ENCODE measurements at places on chromosomes 12 and 14. TPM values are rescaled to one million over a fixed set of nuclear protein-coding genes. Genes with fewer than 3 reads are reported as not detected.
A peak's percentile ranks its signal among the peaks of the same experiment; 100 is the strongest.

The KRT3 gene
- total RNA-seq, result not detected

The TTC7B gene
- 68.4 TPM for total RNA-seq

The KRT73 gene
- total RNA-seq, result 0.13 TPM

DNA sequence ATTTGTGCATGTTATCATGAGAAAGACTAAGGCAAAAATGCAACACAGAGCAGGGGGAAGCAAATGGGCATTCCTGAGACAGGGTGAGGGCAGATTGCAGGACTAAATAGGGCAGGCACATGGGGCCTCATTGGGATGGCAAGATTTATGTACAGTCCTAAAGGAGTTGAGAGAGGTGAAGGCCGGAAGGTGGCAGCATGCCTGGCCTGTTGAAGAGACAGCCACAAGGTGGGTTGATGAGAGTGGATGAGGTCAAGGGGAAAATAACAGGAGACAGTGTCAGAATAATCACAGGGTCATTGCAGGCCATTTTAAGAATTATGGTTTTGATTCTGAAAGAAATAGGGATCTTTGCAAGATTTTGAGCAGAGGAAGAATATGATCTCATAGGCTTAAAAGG, 21.0 kb downstream of the PAH start:
- H3K36me3 ChIP-seq, result no peaks in the 10 kb centered on the region
- H3K4me3 ChIP-seq, result no peak overlapping the region
- H3K27me3 ChIP-seq, result no peaks in the 10 kb centered on the region
- no peaks in the 10 kb centered on the region for H3K4me1 ChIP-seq
- no peak overlapping the region for H3K27ac ChIP-seq

DNA sequence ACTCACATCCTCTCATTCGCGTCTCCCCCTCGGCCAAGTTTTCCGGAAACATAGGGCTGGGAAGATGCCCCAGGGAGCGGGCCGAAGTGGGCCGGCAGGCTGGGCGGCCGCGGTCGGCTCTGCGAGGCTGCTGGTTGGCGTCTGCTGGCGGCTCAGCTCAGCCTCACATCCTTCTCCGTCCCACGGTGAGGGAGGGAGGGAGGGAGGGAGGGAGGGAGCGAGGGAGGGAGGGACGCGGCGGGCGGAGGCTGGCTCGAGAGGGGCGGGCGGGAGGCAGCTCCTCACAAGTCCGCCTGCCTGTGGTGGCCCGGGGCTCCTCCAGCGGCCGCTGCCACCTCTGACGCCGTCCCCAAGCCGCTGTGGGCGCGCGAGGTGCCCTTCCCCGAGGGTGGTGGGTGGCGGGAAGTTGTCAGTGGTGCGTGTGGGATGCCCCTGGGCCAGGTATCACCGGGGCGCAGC, 93.8 kb downstream of the RFLNA start:
- H3K36me3 ChIP-seq, result peaks cover 28% of the 10 kb centered on the region
- peak overlapping the region; percentile 20 for H3K4me3 ChIP-seq
- no peaks in the 10 kb centered on the region for H3K27me3 ChIP-seq

GRCh38 chr12:128801879-128802391, 21.8 kb downstream of the SLC15A4 start:
- peaks cover 24% of the 10 kb centered on the region for H3K4me1 ChIP-seq
- no peaks in the 10 kb centered on the region for H3K27me3 ChIP-seq
- no peak overlapping the region for H3K27ac ChIP-seq
- DNase-seq, result peak; percentile 67
- H3K36me3 ChIP-seq, result peaks cover 93% of the 10 kb centered on the region

- DNase-seq, result no peak
- H3K27me3 ChIP-seq, result no peaks in the 10 kb centered on the region
- H3K27ac ChIP-seq, result no peak overlapping the region
- no peaks in the 10 kb centered on the region for H3K4me1 ChIP-seq
- peaks cover 24% of the 10 kb centered on the region for H3K36me3 ChIP-seq
These were observed 28.6 kb downstream of the TULP3 start for GRCh38 chr12:2919249-2919648.

DNA sequence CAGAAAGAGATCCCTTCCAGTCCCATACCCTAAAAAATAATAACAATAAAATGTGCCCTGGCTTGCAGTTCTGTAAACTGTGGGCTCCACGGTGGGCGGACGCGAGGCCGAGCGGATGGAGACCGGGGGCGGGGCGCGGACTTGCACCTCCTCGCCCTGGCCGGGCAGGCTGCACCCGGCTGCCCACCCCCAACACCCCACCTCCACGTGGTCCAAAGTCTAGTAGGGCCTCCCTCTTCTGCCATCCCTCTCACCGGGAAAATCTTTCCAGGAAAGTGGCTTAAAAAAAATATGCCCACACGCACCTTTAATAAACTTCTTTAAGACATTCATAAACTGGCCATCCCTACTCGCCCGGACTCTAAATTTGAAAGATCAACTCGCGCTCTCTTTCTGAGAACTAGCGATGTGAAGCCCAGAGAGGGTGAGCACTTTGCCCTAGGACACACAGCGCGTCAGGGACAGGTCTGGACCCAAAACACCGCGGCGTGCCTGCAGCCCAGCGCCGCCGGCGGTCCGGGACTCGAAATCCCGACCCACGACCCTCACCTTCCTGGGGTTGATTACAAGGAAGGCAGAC, 1.9 kb upstream of the BCL11B start:
- H3K27ac ChIP-seq, result peak overlapping the region; percentile 93
- H3K4me3 ChIP-seq, result peak overlapping the region; percentile 52
- peaks cover 30% of the 10 kb centered on the region for H3K4me1 ChIP-seq
- peaks cover 62% of the 10 kb centered on the region for H3K27me3 ChIP-seq

- H3K27me3 ChIP-seq, result no peaks in the 10 kb centered on the region
- DNase-seq, result no peak
- H3K4me1 ChIP-seq, result no peaks in the 10 kb centered on the region
- no peaks in the 10 kb centered on the region for H3K36me3 ChIP-seq
- no peak overlapping the region for H3K4me3 ChIP-seq
- H3K27ac ChIP-seq, result no peak overlapping the region
These were observed 77.5 kb downstream of the FAR2 start for GRCh38 chr12:29226616-29227015.

GRCh38 chr14:99506276-99506675, 25.1 kb downstream of the CCNK start:
- H3K4me3 ChIP-seq, result no peak overlapping the region
- DNase-seq, result no peak
- H3K27ac ChIP-seq, result no peak overlapping the region
- H3K4me1 ChIP-seq, result peaks cover 18% of the 10 kb centered on the region
- H3K27me3 ChIP-seq, result no peaks in the 10 kb centered on the region

- no peaks in the 10 kb centered on the region for H3K27me3 ChIP-seq
- DNase-seq, result no peak
- peaks cover 5% of the 10 kb centered on the region for H3K4me1 ChIP-seq
- H3K4me3 ChIP-seq, result no peak overlapping the region
- H3K36me3 ChIP-seq, result no peaks in the 10 kb centered on the region
These were observed 250.2 kb upstream of the OR4E1 start for GRCh38 chr14:21923820-21924219.

- H3K27ac ChIP-seq, result no peak overlapping the region
- H3K4me3 ChIP-seq, result no peak overlapping the region
- H3K36me3 ChIP-seq, result no peaks in the 10 kb centered on the region
- no peaks in the 10 kb centered on the region for H3K27me3 ChIP-seq
- DNase-seq, result no peak
These were observed 64.4 kb downstream of the TMX1 start for GRCh38 chr14:51304438-51304837.

DNA sequence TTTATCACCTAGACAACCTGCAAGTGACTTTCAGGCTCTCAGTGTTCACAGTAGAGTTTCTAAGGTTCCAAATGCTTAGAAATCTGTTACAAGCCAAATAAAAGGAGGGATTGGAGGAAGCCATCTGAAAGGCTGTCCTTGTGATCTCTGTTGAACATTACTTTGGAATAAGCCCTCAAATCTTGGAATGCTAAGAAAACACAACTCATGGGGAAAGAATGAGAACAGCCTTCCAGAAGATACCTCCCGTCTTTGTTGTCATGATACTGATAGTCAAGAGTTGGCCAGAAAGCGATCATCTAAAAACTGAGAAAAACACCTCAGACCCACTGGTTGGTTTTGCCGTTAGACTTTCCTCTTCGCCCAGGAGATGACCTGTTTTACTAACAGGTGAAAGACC, 44.4 kb upstream of the KCNK13 start:
- H3K27me3 ChIP-seq, result no peaks in the 10 kb centered on the region
- peaks cover 59% of the 10 kb centered on the region for H3K36me3 ChIP-seq
- H3K27ac ChIP-seq, result no peak overlapping the region
- H3K4me1 ChIP-seq, result no peaks in the 10 kb centered on the region

DNA sequence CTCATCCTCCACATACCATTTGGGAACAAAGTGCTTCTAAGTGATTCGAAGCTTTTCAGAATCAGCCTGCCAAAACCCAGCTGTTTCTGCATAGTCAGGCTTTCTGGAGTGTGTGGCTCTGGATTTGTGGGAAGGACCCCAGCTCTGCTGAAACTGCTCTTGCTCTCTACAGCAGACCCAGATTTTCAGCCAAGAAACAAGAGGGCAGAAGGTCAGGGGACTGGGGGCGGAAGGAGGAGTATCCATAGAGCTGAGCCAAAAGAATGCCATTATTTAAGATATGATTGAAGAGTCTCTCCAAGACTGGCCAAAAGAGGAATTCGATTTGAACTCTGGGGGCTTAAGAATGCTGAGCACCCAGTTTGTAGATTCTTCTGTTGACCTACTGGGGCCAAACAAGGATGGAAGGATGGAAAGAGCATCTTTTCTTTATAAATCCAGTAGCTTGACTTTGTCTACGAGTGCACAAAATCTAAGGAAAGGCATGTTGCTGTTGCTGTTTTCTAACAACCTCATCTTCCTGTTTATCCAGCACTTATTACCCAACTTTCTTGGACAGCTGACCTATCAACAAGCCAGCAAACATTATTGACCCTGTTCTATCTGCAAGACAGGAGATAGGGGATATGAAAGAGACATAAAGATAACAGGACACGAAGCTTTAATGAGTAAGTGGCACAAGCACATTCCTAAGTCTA, 29.2 kb downstream of the FBLN5 start:
- no peak overlapping the region for H3K27ac ChIP-seq
- no peaks in the 10 kb centered on the region for H3K27me3 ChIP-seq
- DNase-seq, result no peak
- peaks cover 11% of the 10 kb centered on the region for H3K4me1 ChIP-seq
- H3K4me3 ChIP-seq, result no peak overlapping the region

DNA sequence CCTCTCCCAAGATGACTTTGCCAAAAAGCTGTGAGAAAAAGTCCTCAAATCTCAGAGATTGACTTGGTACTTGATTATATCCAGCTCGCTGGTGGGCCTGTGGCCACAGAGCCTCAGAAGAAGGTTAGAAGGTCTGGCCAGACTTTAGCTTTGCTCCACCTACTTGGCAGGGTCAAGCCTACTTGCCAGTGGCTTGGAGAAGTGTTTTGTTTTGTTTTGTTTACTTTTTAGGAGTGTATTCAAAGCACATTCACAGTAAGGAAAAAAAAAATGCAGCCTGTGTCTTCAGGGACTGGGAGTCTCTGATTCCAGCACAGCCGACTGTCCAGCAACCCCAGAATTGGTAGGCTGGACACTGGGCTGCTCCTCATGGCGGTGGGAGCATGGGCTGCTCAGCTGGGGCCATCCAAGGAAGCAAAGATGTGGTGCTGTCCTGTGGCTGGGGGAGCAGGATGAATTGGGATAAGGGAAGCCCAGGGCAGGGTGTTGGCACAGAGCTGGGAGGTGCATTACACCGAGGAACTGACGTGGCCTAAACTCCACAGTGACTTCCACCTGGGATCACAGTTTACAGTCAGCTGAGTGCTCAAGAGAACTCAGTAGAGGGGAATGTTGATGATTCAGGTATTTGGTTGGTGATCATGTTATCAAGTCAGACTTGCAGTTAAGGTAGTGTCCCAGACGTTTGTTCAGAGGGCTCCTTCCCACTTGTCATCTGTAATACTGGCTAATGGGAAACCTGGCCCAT, 73.5 kb downstream of the PPP2R5C start:
- no peak for DNase-seq
- peaks cover 9% of the 10 kb centered on the region for H3K36me3 ChIP-seq
- no peak overlapping the region for H3K27ac ChIP-seq
- H3K27me3 ChIP-seq, result no peaks in the 10 kb centered on the region

The GZMB gene
- 17.9 TPM for total RNA-seq

GRCh38 chr12:49339464-49339861, 2.5 kb upstream of the C1QL4 start:
- peaks cover 78% of the 10 kb centered on the region for H3K27me3 ChIP-seq
- no peaks in the 10 kb centered on the region for H3K36me3 ChIP-seq
- peaks cover 58% of the 10 kb centered on the region for H3K4me1 ChIP-seq
- H3K27ac ChIP-seq, result no peak overlapping the region

DNA sequence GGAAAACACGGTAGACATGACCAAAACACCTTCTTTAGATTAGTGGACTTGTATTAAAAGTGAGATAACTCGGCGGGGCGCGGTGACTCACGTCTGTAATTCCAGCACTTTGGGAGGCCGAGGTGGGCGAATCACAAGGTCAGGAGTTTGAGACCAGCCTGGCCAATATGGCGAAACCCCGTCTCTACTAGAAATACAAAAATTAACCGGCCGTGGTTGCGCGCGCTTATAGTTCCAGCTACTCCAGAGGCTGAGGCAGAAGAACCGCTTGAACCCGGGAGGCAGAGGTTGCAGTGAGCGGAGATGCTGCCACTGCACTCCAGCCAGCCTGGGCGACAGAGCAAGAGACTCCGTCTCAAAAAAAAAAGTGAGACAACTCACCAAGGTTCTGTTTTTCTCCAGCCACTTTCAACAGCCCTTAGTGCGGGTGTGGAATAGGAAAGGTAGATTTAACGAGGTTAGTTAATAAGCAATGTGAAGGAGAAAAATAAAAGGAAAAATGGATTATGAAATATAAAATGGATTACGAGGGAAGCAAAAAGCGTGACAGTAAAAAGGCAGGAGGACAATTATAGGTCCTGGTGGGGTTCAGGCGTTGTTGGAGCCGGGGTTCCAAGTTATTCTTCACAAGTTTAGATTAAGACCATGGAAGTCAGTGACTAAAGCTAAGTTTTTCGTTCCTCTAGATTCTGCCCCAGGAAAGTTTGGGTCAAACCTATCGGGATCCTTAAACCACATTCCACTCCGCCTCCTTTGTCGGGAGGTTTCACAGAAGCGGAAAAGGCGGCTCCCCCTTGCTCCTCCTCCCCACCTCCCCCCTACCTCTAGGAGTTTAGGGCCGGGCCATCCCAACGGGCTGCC, 534 bp downstream of the PPP2R3C start:
- H3K27ac ChIP-seq, result peak overlapping the region; percentile 98
- no peaks in the 10 kb centered on the region for H3K27me3 ChIP-seq
- H3K4me3 ChIP-seq, result peak overlapping the region; percentile 76
- peaks cover 52% of the 10 kb centered on the region for H3K4me1 ChIP-seq
- DNase-seq, result peak; percentile 80

- no peak overlapping the region for H3K4me3 ChIP-seq
- peak overlapping the region; percentile 48 for H3K27ac ChIP-seq
- H3K4me1 ChIP-seq, result no peaks in the 10 kb centered on the region
- DNase-seq, result no peak
- H3K27me3 ChIP-seq, result no peaks in the 10 kb centered on the region
These were observed 116.9 kb downstream of the FGD4 start for GRCh38 chr12:32516230-32516629.

DNA sequence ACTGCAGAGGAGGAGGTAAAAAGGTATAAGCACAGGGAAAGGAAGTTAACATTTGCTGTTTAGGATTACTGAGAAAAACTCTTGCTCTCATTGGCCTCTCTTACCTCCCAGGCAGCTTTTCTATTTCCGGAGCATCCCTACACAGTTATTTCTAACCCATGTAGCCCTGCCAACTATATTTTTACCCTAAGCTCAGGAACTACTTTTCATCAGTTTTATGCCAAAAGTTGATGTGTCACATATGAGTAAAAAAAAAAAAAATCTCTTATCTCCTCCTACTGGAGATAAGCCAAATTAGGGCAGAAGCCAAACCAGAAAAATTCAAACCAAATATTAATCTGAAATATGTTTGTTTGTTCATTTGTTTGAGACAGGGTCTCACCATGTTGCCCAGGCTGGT, 34.4 kb upstream of the PSMA6 start:
- H3K4me3 ChIP-seq, result no peak overlapping the region
- DNase-seq, result no peak
- H3K27ac ChIP-seq, result no peak overlapping the region
- no peaks in the 10 kb centered on the region for H3K4me1 ChIP-seq

The CEBPE gene
- 0.77 TPM for total RNA-seq
